Coronary artery (tissue), 2 donors: ENCODE measurements at places on chromosomes 12 and 14.

- DNase-seq: no peak
Measured at GRCh38 chr12:108379823-108380222, 40.7 kb upstream of the CMKLR1 start.

GRCh38 chr14:102408724-102409123 is 46.0 kb downstream of the TECPR2 start:
- DNase-seq: no peak

- no peak for DNase-seq
Measured at GRCh38 chr12:6834873-6835272, 5.9 kb upstream of the GNB3 start.

DNA sequence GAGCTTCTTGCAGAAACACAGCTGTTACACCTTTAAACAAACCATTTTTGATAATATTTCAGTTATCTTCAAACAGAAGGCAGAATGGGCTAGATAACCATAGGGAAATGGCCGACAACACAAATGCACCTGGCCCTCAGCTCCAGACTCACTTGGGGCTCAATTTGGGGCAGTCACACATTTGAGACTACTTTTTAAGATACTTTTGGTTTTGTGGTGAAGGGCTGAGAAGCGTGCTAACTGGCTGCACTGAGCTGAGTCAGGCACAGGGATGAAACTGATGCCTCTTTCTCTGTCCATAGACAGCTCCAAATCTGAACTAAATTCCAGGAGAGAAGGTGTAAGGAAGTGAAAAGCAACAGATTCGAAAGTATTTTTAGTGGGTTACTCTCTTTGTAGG is 18.5 kb upstream of the GRIP1 start:
- no peak for DNase-seq

DNA sequence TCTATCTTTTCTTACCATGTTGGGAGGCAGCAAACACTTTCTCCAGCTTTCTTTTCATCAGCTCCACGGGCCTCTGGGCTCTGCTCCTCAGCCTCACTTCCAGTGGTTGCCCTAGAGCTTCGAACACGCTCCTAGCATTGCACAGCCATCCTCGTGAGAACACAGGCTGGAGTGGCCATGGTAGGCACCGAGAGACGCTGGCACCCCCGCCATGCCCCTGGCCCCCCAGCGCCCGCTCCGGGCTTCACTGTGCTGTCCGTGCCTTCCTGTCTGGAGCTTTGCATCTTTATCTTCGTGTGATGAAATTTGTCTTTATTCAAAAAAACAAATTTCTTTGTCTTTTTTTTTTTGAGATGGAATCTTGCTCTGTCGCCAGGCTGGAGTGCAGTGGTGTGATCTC is 352.2 kb downstream of the TMEM121 start:
- peak; percentile 40 for DNase-seq

- DNase-seq: no peak
Measured at GRCh38 chr14:21095430-21096205, 2.8 kb downstream of the ZNF219 start.

DNA sequence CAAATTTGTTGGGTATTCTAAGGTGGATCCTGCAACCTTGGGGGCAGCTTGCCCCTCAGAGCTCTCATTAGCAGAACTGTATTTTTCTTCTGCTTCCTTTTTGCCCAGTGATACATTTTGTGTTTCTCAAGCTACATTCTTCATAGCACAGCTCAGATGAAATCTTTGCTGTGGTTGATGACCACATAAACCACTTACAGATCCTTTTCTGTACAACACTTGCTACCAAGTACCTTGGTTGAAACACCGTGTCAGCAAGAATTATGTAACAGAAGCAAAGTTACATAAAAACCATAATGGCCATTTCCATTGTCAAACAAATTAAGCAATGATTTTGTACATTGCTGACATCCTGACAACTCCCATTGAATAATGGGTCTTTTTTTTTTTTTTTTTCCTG is 9.7 kb upstream of the PLBD1 start:
- DNase-seq: no peak

DNA sequence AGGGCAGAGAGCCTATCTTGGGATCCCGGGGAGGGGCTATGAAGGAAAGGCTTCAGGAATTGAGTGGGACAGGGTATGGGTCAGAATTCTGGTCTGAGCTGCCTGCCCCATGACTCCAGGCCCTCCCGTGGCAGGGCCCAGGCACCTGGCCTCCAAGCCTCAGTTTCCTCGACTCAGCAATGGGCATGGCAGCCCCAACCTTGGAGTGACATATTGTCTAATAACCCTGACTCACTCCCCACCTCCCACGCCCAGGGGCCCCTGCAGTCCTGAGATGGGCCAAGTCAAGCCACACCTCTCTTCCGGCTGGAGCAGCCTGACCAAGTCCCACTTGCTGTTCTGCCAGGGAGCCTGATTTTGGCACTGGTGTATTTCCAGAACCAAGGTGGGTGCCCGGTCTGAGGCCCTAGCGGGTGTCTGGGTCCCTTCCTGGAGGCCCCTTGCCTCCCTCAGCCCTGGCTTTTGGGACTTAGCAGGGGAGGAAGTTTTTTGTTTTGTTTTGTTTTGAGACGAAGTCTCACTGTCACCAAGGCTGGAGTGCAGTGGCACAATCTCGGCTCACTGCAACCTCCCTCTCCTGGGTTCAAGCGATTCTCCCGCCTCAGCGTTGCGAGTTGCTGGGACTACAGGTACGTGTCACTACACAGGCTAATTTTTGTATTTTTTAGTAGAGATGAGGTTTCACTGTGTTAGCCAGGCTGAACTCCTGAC is 40.3 kb upstream of the RCOR1 start:
- no peak for DNase-seq

DNA sequence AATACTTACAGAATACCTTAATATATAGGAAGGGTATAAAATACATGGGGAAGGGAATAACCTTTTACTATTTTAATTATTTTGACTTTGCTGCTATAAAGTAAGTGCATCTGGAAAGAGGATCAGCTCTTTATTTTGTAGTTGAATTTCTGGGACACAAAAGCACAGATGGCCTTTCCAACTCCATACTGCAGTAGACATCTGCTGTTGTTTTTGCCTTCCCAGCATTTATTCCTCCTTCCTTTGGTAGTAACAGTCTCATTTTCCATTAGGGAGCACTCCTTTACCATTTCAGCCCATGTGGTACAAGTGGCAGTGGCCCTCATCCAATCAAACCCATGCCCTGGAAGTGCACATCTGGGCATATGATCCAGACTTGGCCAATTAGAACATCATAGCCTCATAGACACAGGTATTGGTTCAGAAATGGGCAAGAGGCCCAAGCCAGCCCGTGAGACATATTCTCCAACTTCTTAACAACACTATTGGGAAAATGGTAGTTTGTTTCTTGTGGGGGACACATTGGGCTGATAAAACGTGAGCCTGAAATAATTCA is 64.8 kb upstream of the YARS2 start:
- DNase-seq: no peak

- no peak for DNase-seq
Measured at GRCh38 chr12:109934026-109934425, 34.0 kb downstream of the TCHP start.
